ENCODE measurements at places on chromosomes 2 and 18.

- no peak for DNase-seq
Observed at GRCh38 chr2:74072565-74072964, 75.1 kb downstream of the BOLA3 start.

- DNase-seq = no peak
Observed at GRCh38 chr18:57436965-57437333, 1.8 kb downstream of the ONECUT2 start.

GRCh38 chr2:218264773-218265561, 4.2 kb downstream of the GPBAR1 start:
- DNase-seq = no peak

DNA sequence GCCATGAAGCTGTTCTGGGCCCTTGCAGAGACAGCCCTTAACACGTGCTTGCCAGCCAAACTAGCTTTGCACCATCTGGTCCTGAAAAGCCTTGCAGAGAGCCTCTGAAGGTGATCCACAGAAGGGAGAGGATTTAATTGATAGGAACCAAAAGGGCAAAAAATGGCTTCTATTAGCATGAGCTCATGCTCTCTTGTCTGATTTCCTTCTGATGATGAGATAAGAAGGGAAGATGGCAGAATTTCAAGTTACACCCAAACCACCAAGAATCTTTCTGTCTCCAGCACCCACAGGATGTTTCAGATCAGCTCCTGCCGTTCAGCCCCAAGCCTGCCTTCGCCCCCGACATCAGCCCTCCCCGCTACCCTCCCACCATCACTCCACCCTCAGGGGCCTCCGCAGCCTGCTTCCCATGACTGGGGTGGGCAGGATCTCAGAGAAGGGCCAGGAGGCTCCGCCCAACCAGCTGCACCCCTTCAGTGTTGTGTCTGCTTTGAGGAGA, 23.4 kb upstream of the GLI2 start:
- DNase-seq = no peak

GRCh38 chr2:30276455-30276911, 45.1 kb downstream of the LBH start:
- DNase-seq = no peak

DNA sequence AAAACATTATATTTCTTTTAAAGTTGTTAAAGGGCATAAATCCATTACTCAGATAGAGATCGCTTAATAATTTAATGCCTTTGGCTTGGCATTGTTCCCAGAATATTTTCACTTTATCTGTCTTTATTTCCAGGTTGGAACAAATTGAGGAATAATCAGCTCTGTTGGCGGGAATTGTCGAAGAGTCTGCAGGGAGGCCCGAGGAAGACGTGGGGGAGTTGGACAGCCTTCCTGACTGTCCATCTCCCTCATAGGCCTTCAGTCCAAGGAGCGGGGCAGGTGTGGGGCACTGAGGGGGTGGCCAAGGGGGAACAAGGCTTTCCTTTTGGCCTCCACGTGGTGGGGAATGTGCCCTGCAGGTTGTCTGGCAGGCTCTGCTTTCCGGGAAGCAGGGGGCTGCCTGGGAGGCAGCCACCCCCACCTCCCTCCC, 179.6 kb downstream of the ZBTB7C start:
- DNase-seq = no peak

GRCh38 chr2:38442643-38443541, 65.8 kb upstream of the ATL2 start:
- DNase-seq = no peak

DNA sequence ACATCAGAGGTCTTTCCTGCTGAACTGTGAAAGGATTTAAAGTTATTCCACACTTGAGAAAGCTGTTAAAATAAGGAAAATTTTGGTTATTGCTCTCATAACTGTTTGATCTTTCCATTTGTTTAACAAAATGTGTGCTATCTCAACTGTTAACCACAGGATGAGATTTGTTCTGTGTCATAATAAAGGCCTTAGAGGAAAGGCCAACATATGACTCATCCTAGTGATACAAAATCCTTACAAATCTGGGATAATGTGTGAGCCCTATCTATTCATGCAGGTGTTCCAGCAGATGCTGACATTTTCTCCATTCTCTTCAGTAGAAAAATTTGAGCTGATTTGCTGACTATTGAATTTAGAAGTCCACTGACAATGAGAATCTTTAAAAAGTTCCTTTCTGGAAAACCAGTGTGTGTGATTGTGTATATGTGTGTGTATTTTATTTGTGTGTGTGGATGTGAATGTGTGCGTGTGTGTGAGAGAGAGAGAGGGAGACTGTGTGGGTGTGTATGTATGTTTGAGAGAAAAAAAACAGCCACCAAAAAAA, 1111.9 kb upstream of the GYPC start:
- no peak for DNase-seq

- DNase-seq = no peak
Observed at GRCh38 chr2:64838817-64839216, 150.4 kb upstream of the SLC1A4 start.

DNA sequence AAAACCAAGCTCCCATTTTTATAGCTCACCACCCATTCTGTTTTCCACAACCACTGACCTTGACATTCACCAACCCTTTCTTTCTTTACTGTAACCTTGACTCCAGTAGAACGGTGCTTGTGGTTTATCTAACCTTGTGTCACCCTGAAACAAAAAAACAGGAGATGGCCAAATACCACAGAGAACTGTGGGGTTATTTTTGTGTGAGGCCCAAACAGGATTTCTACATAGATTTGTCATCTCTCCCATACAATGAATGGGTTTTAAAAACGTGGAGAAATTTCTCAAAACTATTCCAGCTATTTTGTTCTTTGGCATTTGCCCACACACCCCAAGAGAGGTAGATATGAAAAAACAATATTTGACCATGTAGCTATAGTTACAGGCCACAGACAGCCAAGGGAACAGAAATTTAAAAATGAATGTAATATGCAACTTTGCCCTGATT, 231.3 kb upstream of the TANK start:
- no peak for DNase-seq

DNA sequence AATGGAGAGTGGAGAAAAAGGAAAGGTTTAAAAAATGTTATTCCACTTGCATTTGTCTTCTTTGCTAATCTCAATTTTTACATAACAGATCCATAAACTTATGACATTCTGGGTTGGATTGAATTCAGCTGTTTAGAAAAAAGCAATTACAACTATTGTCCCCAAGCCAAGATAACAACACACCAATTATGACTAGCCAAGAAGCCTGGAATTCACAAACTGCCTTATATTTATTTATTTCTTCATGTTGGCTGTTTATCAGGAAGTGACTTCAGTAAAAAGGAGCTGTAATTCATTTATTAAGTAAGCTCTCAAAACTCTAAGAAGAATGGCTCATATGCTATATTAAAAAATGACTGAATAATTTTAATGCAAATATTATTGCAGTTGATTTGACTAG, 137.4 kb downstream of the CALCRL start:
- no peak for DNase-seq

GRCh38 chr2:110871637-110872036, 139.3 kb downstream of the ACOXL start:
- DNase-seq = no peak

GRCh38 chr2:101123795-101124471, 27.2 kb downstream of the TBC1D8 start:
- no peak for DNase-seq

DNA sequence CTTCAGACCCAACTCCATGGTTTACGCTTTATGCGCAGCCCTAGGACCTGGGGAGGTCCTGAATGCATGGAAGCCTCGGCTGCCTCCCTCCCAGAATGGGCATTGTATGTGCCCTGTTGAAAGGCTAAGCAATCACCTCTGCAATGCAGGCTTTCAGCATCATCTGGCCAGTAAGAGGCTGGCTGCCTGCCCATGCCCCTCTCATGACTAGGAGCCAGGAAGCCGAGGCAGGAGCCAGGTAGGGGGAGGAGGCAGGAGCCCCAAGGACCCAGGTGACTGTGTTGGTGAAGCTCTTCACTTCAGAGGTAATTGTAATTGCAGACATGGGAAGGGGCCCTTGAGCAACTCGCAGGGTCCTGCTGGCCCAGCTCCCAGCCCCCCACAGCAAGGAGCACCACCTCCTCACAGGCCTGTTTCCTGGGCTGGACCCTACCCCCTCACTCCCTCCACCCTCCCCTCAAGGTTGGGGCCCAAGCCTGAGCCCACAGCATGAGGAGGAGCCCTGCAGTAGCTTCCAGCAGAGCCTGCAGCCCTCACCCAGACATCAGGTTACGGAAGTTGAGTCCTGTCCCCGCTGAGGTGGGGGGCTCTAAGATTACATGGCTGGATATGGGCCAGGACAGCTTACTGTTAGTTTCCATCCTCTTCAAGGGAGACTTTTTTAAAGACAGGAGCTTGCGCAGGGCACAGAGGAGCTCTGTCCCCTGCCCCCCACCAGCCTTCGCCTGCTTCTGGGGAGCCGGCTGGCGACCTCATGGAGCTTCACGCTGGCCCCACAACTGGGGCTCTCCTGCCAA, 21.9 kb downstream of the CRACDL start:
- no peak for DNase-seq

DNA sequence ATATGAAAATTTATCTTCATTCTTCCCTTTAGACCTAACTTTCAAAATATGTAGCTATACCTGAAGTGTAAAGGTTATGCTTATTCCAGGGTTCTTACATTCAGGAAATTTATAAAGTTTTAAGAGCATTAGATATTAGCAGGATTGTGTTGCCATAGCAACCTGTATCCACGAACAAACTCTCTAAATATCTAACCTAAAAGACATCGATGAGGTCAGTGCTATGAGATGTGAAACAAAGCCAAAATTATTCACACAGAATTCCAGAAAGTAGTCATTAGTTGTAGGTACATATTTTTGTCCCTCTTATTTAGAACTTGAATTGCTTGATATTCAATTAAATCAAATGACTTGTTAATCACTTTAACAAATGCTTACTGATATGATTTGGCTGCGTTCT, 705.3 kb downstream of the SOCS6 start:
- no peak for DNase-seq

DNA sequence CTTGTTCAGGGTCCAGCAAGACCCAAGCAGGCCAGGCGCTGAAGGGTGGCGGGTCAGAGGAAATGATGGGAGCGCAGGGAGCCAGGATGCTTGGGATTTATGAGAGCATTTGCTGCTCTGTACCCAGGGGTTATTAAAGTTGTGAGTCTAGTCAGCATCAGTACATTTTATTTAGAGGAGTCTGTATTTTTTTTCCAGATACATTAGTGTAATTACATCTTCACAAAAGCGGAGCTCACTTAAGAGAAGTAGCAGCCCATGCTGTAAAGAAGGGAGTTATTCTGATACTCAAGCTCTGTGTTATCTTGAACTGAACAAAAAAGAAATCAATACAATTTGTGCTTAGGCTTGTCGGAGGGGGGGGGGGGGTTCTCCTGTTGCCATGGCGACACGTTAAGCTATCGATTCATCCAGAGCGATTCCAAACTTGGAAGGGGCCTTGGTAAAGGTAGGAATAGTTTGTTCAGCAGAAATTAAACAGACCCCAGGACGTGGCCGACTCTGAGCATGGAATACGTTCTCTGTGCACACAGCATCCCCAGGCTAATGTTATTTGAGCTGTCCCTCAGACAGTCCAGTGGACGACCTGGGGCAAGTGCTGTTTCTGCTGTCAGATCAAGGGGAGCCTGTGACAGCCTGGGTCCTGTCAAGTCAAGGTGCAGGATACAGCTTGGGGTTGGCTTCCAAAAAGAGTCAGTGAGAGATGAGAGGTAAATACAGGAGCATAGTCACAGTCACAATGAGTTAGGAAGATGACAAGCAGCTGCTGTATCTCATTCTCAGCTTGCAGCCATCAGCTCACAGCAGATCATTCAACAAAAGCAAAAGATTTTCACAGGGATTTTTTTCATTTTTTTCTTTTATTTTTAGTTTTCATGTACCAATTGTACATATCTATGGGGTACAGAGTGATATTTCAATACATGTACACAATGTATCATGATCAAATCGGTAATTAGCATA, 387.6 kb downstream of the DCDC2C start:
- DNase-seq = no peak

- no peak for DNase-seq
Observed at GRCh38 chr2:50402654-50402960, 629.3 kb downstream of the NRXN1 start.
